ENCODE measurements at places on chromosomes 3 and 15.

DNA sequence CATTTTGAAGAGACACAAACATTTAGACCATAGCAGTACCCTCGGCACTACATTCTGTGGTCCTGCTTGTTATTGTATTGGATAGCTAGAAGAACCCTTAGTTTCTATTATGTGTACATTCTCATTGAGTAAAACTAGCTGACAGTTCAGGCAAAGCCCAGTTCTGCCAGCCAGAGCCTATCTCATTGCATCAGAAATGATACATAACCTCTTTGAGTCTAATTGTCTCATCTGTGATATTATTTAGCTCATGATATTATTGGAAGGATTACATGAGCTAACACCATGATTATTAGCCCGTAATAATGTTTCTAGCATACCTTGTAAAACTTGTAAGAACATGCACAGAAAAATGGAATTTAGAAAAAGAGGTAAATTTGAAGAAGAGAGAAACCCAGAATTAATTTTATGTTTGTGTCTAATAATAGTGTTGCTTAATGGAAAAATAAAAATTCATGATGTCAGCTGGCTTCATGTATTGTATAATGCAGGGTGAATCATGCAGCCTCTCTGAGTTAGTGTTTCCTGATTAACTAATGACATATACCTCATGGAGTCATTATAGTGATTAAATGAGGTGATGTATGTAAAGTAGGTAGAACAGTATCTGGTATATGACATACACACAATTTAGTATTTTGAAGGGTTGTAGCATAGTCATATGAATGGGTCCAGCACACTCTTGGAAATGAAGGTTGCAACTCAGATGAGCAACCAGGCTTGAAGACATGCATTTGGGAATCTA lies 339.4 kb upstream of the GRM7 start:
- DNase-seq, result no peak

GRCh38 chr15:42349186-42349585 lies 10.1 kb upstream of the CAPN3 start:
- no peak for DNase-seq

- no peak for DNase-seq
These were observed 33.7 kb upstream of the TMC3 start for GRCh38 chr15:81407718-81408117.

GRCh38 chr15:89566181-89566580 lies 9.1 kb upstream of the TICRR start:
- no peak for DNase-seq

DNA sequence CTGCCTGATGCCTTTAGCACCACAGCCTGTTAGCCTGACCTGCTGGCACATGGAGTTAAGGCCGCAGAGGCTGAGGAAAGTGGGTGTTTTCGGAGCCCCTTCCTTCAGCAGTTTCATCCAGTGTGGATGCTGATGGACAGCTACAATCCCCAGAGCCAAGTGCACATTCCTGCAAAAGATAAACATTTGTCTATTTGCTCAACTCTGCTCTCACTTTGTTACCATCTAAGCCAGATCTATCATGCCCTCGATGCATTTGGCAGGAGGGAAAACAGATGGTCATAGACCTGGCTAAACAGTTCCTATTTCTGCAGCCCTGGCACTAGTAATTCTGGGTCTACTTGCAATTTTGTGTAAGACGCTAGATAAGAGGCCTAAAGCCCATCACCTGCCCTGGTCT lies 312.9 kb upstream of the RASGRP1 start:
- no peak for DNase-seq

GRCh38 chr3:113063126-113063894 lies 72.5 kb downstream of the GTPBP8 start:
- DNase-seq, result no peak

- no peak for DNase-seq
These were observed 160.9 kb downstream of the SLCO3A1 start for GRCh38 chr15:92014281-92015030.

GRCh38 chr3:27840807-27841594 lies 118.9 kb upstream of the EOMES start:
- DNase-seq, result no peak

- no peak for DNase-seq
These were observed at the start of gene SSUH2 for GRCh38 chr3:8644748-8645390. TSS of gene SSUH2 (minus strand) at chr3:8644798. CDS start at chr3:8644758, 40 bp downstream.

- DNase-seq, result no peak
These were observed 35.1 kb upstream of the RGMA start for GRCh38 chr15:93124126-93124525.

DNA sequence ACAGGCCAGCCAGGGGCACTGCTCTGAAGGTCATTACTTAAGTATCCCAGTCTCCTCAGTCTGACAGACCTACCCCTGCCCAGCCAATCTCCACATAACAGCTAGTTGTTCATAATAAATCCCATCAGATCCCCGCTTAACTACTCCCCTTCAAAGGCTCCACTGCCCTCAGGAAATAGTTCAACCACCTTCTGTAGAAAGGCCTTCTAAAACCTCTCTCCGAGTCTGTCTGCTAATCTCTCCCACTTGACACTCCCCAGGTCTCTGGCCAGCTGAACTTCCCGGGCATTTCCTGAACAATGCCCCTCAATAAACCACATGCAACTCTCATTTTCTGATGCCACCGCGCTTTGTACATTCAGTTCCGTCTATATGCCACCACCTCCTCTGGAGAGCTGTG lies 6.0 kb downstream of the PRC1 start:
- no peak for DNase-seq

- DNase-seq, result no peak
These were observed 173.2 kb upstream of the STAC start for GRCh38 chr3:36206956-36207580.

DNA sequence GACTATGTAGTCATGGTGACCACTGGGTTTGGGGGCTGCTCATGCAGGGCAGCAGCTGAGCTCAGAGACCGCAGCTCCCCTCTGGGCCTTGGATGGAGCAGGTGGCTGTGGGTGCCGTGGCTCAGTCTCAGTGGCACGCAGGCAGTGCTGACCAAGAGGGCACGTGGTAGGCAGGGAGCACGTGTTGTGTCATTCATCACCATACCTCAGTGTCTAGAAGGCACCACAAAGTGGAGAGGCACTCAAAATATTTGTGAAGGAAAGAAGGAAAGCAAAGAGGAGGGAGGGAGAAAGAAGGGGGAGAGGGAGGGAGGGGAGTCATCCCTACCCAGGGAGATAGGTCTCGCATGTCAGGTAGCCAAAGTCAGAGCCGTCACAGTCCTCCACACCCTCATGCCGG lies 26.1 kb downstream of the EAF1 start:
- no peak for DNase-seq

GRCh38 chr3:171279972-171280371 lies 180.2 kb downstream of the TNIK start:
- DNase-seq, result no peak

DNA sequence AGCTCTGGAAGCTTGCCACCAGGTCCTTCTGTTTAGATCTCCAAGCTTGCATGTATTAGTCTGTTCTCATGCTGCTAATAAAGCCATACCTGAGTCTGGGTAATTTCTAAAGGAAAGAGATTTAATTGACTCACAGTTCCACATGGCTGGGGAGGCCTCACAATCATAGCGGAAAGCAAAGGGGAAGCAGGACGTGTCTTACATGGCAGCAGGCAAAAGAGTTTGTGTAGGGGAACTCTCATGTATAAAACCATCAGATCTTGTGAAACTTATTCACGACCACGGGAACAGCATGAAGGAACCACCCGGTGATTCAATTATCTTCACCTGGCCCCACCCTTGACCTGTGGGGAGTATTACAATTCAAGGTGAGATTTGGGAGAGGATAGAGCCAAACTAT lies 147.0 kb upstream of the PROK2 start:
- no peak for DNase-seq

DNA sequence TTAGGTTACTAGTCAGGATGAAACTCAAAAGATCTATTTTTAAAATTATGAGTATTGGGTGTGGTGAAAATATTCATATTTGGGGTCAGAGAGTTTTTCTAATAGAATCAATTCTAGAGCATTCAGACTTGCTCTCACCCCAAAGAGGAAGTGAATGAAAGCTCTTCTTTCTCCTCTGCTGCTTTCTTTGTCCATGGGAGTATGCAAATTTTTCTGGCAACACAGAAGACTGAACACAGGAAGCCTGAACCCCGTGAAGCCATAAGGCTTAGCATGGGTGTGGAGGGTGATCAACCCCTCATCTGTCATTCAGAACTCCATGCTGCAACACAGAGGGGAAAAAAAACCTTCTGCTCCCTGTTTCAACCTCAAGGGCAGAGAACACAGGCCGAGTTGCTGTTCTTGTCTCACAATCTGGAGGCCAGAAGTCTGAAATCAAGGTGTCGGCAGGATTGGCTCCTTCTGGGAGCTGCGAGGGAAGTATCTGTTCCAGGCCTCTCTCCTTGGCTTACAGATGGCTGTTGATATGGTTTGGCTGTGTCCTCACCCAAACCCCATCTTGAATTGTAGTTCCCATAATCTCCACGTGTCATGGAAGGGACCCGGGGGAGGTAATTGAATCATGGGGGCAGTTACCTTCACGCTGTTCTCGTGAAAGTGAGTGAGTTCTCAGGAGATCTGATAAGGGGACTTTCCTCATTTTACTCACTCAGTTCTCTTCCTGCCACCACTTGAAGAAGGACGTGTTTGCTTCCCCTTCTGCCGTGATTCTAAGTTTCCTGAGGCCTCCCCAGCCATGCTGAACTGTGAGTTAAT lies 33.7 kb upstream of the CD47 start:
- peak; percentile 20 for DNase-seq

- DNase-seq, result no peak
These were observed 43.5 kb downstream of the SCN5A start for GRCh38 chr3:38605981-38606380.

- peak; percentile 59 for DNase-seq
These were observed at the start of gene ATP10A for GRCh38 chr15:25863111-25863967. TSS of gene ATP10A (minus strand) at chr15:25863327. CDS start at chr15:25863096, 231 bp downstream.

- DNase-seq, result peak; percentile 52
These were observed 13.0 kb upstream of the MANF start for GRCh38 chr3:51371943-51372557.

DNA sequence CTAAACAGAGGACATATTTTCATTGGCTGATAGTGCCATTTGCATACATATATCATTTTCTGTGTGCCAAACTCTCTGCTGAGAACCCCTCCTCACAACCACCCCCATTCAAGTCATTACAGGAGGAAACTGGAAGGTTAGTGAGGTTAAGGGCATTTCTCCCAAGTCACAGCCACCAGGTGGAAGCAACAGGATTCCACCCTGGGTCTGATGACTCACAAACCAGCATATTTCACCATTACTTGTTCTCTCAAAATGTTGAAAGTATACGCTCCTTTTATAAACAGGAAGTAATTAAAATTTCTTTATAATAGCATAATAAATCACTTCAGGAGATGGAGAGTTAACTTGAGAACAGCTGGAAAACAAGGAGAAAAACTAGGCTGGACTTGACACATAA lies 398.6 kb upstream of the WNT5A start:
- no peak for DNase-seq

- DNase-seq, result no peak
These were observed 3.6 kb upstream of the CALML4 start for GRCh38 chr15:68208636-68209240.

GRCh38 chr3:174777813-174778212 lies 81.3 kb upstream of the NAALADL2 start:
- DNase-seq, result no peak

GRCh38 chr3:170222647-170223541 lies 670 bp downstream of the PRKCI start:
- no peak for DNase-seq

- DNase-seq, result no peak
These were observed 109.8 kb downstream of the TNIK start for GRCh38 chr3:171350364-171350763.

DNA sequence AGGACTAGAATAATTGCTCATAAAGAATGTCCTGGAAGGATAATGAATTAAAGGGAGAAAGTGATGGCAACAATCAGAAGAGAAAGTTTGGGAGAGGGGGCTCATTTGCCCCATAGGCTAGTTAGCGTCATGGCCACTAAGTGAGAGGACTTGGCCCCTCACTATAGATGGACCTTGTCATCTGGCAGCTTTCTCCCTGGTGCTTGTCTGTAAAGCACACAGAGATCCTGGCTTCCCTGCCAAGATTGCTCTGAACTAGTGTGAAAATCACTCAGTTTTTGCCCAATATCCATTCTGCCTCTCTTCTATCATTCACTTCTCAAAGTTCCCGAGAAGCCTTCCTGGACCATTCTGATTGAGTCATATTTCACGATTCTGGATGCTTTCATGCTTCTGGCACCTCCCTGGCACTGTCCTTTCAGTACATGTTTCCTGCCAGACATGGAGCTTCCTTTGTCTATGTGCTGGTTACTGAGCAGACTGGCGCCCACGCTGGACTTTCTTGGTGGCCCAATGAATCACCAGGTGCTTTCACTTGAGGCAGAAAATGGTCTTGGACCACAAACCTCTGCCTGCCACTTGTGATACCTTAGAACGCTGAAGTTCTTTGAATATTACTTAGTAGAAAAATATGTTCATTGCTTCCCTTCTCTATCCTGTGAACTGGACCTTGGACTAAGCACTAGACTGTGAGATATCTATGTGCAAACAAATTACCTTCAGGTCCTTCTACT lies 709.6 kb upstream of the CFAP20DC start:
- DNase-seq, result no peak

DNA sequence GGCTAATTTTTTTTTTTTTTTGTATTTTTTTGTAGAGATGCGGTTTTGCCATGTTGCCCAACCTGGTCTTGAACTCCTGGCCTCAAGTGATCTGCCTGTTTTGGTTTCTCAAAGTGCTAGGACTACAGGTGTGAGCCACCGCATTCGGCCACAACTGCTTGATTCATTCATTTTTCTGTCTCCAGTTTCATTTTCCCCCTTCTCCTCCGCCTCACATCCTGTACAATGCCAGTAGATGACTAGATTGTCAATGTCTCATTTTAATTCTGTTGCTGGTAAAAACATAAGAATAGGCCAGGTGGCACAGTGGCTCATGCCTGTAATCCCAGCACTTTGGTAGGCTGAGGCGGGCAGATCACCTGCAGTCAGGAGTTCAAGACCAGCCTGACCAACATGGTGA lies 12.0 kb upstream of the ZNF592 start:
- DNase-seq, result no peak

DNA sequence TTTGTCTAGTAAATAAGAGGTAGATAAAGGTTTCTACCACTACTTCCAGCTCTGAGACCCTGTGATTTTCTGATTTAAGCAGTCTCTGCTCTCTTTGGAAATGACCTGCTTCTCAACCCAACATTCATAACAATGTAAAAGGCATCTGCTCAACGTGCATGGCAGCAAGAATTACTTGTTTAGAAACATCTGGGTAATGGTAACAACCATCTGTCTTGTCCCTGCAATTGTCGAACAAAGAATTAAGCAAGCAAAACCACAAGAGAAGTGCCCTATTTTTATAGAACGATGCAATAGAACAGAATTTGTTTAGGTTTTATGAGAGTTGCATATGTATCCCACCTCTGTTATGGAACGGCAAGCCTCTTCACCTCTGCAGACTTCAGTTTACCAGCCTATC lies 7.1 kb upstream of the FSIP1 start:
- DNase-seq, result no peak

Measured in foreskin melanocyte (primary cell).